Activated CD8-positive, alpha-beta T cell treated with anti-CD3 and anti-CD28 coated beads, Interleukin-2, amount 10 ng/mL, durations not matched to agents 7 days and 5 days (primary cell): ENCODE measurements at places on chromosomes 16 and 17. TPM values are rescaled to one million over a fixed set of nuclear protein-coding genes. Genes with fewer than 3 reads are reported as not detected.

GRCh38 chr16:73126525-73126853, 78.6 kb upstream of the ZFHX3 start:
- no peak for DNase-seq

The KRTAP16-1 gene
- not detected for total RNA-seq

The TLCD2 gene
- total RNA-seq = not detected

DNA sequence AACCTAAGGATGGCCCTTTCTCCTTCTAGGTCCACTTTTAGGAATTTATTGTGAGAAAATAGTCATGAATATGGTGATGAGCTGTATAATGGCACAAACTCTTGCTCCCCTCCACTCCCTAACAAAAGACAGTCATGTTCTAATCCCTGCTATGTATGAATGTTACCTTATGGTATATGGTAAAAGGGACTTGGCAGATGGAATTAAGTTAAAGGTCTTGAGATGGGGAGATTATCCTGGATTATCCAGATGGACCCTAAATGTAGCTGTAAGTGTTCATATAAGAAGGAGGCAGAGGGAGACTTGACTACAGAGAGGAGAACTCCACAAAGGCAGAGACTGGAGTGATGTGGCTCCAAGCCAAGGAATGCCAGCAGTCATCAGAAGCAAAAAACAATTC, 296.1 kb downstream of the SOX9 start:
- DNase-seq = no peak

The TBC1D3B gene
- 6.7 TPM for total RNA-seq
